ENCODE measurements at places on chromosomes 3 and 15.

GRCh38 chr3:196749125-196749524, 9.5 kb downstream of the PAK2 start:
- no peak for DNase-seq

GRCh38 chr3:17639765-17640164, 102.7 kb downstream of the TBC1D5 start:
- DNase-seq, result no peak

GRCh38 chr3:196979545-196979944, 10.9 kb upstream of the PIGZ start:
- no peak for DNase-seq

DNA sequence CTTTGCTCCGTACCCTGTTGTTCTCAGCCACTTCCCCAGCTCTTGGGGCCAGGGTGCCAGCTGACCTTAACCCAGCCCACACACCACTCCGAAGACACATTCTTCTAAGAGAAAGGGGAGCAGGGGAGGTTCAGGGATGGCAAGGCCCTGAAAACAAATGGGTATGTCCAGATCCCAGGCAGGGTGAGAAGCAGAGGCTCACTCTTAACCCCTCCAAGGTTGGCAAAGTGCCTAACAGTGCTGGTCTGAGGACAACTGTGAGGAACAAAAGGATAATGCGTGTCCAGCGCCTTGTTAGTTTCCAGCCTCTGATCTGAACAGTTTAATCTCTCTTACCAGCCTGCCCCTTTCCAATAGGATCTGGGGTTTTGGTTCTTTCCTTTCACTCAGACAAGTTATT, 1.5 kb downstream of the TMEM44 start:
- no peak for DNase-seq

- no peak for DNase-seq
Observed at GRCh38 chr3:185680231-185680630, 94.1 kb downstream of the SENP2 start.

DNA sequence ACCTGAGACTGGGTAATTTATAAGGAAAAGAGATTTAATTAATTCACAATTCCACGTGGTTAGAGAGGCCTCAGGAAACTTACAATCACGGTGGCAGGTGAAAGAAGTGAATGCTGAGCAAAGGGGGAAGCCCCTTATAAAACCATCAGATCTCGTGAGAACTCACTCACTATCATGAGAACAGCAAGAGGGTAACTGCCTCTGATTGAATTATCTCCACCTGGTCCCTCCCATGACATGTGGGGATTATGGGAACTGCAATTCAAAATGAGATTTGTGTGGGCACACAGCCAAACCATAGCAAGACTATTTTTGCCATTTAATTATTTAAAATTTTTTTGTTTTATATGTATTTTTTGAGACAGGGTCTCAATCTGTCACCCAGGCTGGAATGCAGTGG, 27.0 kb upstream of the KCTD6 start:
- no peak for DNase-seq

DNA sequence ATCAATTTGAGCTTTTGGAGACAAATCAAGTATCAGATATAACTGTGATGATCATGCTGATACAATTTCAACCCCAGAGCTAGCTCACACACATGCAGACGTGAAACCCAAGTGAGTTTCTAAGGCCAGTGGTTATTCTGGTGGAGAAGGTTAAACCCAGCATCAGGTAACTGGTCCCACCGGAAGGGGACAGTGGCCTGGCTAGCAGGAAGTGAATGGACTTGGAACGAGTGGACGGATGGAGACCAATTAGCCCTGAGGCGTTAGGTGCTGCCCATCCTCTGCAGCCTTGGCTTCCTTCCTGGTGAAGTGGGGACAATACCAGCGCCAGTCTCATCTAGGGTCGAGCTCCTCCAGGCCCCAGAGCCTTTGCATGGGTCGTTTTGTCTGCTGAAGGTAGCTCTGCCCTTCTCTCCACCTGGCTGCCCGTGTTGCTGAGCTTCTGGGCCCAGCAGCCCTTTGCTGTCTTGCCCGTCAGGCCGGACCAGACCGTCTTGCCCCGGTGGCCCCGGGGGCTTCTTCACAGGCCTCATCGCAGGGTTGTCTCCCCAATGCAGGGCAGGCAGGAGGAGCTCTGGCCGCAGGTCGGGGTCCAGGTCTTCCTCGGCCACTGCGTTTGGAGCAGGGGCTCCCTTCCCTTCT, 915 bp upstream of the KCTD6 start:
- DNase-seq, result no peak

GRCh38 chr3:53161450-53161819, 426 bp downstream of the PRKCD start:
- DNase-seq, result peak; percentile 5

DNA sequence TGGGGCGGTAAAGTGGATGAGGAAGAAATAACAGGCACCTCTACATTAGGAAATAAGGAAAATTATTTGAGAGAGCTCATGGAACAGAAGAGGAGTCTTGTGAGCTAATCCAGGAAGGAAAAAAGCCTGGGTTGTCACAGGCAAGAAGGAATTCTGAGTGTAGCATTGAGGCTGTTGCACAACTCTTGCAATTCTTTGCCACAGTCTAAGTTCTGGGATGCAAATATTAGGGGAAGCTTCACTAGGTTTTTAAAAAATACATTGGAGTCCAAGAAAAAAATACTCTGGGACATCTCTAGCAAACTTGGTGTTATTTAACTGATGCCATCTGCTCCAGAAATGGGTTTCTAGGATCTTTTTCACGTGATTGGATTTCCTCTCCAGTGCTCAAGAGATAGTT, 122.3 kb downstream of the SPATA16 start:
- no peak for DNase-seq

GRCh38 chr3:178325330-178325729, 210.9 kb upstream of the KCNMB2 start:
- DNase-seq, result no peak

DNA sequence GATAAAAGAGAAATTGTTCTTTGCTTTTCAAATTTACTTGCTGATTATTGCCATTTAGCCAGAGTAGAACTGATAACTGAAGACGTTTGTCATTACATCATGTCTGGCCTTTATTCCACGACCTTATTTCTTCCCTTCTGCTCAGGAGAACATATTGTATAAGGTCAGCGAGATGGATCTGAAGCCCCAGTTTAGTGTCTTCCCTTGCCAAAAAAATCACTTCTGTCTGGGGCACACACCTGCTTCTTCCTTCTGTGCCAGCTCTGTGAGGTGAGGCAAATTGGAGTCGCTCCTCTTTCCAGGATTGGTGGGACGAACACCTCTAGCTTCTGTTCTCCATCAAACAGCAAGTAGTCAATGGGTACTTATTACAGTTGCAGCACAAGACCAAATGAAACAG, 250.3 kb upstream of the CRBN start:
- no peak for DNase-seq

DNA sequence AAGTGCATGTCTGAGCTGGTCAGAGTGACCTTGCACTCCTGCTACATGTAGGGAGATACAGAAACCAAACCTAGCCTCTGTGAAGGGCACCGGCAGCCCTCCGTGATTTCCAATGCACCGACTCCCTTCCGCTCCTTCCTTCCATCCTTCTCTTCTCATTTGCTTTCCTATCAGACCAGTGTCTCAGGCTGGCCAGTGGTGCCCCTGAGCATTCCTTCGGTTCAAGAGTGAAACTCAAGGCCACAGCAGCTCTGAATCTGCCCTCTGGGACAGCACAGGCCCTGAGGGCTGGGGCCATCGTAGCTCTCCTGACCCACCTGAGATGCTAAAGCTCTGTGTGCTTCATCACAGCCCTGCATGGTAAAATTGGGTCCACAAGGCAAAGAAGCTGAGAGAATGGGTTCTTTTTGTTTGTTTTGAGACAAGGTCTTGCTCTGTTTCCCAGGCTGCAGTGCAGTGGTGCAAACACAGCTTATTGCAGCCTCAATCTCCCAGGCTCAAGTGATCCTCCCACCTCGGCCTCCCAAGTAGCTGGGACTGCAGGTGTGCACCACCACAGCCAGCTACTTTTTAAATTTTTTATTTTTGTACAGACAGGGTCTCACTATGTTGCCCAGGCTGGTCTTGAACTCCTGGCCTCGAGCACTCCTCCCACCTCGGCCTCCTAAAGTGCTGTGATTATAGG, 2.3 kb upstream of the BMF start:
- DNase-seq, result no peak

DNA sequence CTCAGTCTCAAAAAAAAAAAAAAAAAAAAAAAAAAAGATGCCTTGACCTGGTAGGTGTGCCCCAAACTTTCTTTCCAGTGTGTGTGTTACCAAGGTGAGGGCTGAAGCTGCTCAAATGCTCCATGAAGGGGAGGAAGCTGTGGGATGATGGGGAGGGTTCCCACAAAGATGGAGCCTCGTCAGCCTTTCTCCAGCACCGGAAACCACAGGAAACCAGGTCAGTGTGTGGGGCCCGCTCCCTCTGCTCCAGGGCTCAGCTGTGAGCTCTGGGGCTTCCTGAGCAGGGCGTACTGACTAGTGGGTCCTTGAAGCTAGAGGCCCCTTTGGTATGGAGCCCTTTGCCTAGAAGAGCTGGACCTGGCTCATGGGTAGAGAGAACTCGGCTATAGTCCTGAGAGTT, 681 bp upstream of the IL17RE start:
- no peak for DNase-seq

DNA sequence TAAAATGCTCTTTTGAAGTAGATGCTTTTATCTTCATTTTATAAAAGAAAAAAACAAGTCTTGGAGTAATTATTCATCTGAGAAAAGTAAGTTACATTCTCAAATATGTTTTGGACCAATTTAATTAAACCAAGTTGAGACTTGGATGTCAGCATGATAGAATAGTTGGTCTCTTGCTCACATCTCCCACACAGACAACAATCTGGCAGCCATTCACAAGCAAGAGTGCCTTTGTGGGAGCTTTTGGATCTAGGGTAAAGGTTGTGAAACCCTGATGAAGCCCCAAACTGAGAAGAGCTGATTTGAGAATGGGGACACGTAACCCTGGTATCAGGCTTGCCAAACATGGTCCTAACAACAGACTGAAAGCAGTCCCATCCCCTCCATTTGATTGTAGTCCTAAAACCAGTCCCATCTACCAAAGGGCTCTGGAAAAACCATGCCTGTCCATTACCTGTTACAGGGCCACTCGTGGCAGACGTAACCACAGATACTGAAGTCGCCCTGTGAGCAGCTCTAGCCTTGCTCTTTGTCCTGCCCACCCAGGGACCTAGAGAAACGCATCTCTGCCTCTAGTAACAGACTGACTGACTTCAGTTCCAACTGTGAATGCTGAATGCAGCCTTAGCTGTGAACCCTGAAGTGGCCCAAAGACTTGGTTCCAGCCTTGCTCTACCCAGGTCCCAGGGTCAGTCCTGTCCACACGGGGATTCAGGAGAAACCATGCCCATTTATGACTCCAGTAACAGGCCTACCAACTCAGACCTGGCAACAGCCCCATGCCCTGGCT, 145.5 kb upstream of the SYNPR start:
- no peak for DNase-seq

DNA sequence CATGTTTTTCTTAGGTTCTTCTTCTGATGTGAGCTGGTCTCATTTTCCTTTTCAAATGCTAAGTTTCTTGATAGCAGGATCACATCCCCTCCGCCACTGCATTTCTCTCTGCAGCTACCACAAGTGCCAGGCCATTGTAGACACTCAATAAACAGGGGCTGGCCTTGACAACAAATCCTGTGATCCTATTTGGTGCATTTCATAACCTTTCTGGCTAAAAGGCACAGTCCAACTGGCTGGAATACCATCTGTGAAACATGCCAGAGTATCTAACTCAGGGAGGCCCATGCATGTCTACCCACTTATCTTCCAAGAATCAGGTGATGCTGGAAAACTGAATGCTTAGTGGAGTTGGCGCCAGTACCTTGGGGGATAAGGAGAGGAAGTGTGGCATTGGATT, 85.2 kb upstream of the NR2F2 start:
- no peak for DNase-seq

DNA sequence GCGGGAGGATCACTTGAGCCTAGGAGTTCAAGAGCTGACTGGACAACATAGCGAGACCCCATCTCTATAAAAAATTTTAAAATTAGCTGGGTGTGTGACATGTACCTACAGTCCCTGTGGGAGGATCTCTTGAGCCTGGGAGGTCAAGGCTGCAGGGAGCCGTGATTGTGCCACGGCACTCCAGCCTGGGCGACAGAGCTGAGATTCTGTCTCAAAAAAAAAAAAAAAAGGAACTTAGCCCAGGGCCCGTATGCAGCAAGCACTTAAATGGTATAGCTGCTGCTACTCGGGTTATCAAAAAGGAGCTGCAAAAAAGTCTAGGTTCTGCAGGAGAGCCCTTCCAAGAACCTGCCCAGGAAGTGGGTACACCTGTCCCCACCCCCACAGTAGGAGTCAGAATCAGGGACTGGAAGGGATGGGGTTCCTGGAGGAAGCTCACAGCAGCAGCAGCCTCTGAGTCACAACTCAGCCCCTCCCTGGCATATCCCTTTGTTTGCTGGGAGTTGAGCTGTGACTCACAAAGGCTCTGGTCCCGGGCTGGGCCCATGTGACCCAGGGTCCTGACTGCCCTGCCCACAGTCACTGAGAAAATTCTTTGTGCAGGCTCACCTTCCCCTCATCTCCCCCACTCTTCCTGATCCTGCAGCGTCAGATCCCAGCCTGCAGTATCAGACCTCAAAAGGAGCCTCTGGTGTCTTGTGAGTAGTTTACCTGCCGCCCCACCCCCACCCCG, at the start of gene SPATA12:
Gene SPATA12 (plus strand): TSS at position 576 of the 733 bp plus-strand sequence. CDS start 13,031 bp downstream, outside the sequence.
- DNase-seq, result no peak

DNA sequence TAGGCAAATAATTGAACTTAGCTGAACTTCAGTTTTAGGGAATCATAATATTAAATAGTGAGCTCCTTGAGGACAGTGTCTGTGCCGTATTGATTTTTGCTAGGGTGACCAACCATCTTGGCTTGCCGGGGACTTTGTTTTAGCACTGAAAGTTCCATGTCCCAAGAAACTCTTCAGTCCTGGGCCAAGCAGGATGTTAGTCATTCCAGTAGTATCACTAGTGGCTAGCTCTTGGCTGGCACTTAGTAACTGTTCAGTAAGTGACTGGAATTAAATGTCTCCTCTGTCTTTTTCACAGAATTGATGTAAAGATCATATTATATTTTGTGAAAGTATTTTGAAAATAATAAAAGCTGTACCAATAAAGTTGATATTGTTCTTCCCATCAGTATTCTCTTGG, 42.3 kb downstream of the RSRC1 start:
- DNase-seq, result no peak

GRCh38 chr3:40099871-40100270, 209.6 kb upstream of the EIF1B start:
- no peak for DNase-seq

DNA sequence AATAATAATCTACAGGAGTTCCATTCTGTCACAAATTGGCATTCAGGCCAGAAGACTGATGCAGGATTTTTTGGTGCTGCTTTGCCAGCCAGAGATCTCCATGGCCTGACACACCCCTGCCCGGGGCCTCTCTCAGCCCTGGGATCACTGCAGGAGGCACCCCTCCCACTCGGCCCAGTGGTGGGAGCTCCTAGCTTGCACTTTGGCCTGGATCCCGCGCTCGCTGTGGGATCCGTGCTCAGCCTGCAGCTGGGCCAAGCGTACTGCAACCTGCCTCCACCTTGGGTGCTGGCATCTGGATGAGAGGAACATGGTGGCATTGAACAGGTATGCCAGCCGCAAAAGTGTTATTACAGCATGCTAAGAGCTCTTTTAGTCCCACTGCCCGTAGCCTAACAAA, 656.7 kb upstream of the CCDC54 start:
- no peak for DNase-seq

GRCh38 chr3:49648354-49649019, 25.7 kb upstream of the APEH start:
- no peak for DNase-seq

Data from stimulated activated CD4-positive, alpha-beta T cell treated with anti-CD3 and anti-CD28 coated beads, Interleukin-1b, Interleukin-23, amount 100 ng/mL, for 4 hours (primary cell).